Stimulated activated CD8-positive, alpha-beta memory T cell treated with anti-CD3 and anti-CD28 coated beads, Interleukin-2, amount 100 ng/mL, for 1 hour (primary cell): ENCODE measurements at places on chromosomes 1 and 21.

GRCh38 chr1:209249280-209249670 lies 334.2 kb upstream of the CAMK1G start:
- DNase-seq, result no peak

DNA sequence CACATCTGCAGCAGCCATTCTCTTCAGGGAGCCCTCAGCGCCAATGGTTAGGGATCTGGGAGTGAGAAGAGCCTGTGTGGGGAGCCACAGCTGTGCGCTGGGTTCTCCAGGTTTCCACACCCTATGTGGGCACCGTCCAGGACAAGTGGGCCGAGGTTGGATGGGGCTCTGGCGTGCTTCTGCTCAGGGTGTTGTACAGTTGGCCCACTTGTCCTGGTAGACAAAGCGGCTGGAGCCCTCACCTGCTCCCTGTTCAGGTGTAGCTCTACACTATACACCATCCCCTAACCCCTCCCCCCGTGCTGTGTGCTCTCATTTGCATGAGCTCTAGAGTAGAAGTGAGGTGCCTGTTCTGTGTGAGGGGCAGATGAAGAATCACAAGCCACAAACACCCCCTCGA lies 12.2 kb downstream of the SH3BP5L start:
- no peak for DNase-seq

GRCh38 chr21:34219334-34220060 lies 144.3 kb upstream of the KCNE2 start:
- DNase-seq, result no peak

DNA sequence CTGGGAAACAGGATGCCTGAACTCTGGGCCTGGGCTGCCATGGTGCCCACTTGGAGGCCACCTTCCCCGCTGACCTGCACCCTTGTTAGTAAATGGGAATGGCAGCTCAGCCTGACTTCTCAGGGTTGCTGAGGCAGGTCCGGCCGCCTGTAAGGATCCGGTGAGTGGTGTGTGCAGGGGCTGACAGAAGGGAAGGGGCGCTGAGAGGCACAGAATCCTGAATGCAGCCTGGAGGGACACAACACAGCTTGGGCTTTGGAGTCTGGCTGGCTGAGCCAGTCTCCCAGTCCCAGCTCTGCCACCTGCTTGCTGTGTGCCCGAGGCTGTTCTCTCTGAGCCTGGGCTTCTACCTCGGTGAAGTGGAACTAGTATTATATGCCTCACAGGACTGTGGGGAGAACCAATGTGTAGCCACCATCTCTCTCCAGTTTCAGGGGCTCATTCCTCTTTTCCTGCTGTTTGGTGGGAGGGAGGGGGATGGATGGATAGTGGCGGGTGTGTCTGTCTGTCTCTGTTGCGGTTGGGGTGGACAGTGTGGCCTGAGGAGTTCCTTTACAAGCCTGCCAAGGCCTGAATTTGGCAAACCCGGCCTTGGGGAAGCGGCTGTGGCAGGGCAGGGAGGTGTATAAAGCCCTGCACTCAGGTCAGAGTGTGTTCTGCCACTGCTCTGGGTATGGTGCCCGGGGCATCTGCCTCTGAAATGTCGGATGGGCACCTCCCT lies 18.0 kb downstream of the ADORA1 start:
- no peak for DNase-seq

- peak; percentile 50 for DNase-seq
Observed at GRCh38 chr1:159854693-159855192, 7.7 kb downstream of the VSIG8 start.

GRCh38 chr1:228392111-228392936 lies 14.3 kb downstream of the TRIM11 start:
- no peak for DNase-seq
